ENCODE measurements at places on chromosomes 1 and 21.
A peak's percentile ranks its signal among the peaks of the same experiment; 100 is the strongest.

GRCh38 chr1:220124542-220124941 is 30.6 kb downstream of the IARS2 start:
- peak; percentile 88 for DNase-seq

GRCh38 chr1:89733748-89734147 is 87.1 kb upstream of the LRRC8D start:
- DNase-seq = no peak

DNA sequence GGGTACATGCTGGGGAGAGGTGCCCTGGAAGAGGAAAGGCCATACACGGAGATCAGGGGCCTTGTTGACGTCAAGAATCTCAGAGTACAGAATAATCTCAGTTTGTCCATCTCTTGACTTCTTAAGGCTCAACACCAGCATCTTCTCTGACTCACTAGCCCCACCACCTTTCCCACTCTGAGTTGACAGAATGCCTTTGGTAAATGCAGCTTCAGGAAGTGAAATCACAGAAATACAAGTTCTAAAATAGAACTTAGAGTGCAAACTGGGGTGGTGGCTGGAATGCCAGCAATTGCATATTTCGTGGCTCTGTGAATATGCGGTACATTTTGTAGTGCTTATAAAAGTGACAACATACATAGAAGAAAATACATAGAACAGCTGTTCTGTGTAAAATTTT is 1.6 kb downstream of the COG2 start:
- DNase-seq = peak; percentile 25

GRCh38 chr21:35738347-35738961 is 321.9 kb downstream of the SETD4 start:
- DNase-seq = no peak

DNA sequence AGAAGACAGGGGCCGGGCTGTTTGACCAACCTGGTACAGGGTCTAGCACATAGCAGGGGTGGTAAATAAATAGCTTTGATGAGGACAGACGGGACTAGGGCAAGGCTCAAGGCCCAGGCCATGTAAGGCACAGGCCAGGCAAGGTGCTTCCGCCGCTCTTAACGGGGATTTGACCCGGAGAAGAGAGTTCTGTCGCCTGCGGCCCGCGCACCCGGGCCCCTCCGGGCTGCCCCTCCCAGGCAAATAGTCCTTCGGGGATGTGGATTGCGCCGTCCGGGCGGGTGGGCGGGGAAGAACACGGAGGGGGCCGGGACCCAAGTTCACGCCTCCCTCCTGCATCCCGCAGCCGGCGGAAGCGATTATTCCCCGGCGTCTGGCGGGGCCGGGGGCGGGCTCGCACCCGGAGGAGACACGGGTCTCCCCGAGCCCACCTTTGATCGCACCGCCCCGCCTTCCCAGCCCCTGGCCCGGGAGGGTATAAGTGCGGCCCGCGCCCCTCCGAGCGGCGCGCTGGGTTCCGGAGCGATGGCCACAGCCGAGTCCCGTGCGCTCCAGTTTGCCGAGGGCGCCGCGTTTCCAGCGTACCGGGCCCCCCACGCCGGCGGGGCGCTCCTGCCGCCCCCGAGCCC is at the start of gene MIXL1:
Gene MIXL1, plus strand, starts transcription at position 508 of the 629 bp plus-strand sequence. Its CDS starts 18 bp downstream, at position 526.
- no peak for DNase-seq

DNA sequence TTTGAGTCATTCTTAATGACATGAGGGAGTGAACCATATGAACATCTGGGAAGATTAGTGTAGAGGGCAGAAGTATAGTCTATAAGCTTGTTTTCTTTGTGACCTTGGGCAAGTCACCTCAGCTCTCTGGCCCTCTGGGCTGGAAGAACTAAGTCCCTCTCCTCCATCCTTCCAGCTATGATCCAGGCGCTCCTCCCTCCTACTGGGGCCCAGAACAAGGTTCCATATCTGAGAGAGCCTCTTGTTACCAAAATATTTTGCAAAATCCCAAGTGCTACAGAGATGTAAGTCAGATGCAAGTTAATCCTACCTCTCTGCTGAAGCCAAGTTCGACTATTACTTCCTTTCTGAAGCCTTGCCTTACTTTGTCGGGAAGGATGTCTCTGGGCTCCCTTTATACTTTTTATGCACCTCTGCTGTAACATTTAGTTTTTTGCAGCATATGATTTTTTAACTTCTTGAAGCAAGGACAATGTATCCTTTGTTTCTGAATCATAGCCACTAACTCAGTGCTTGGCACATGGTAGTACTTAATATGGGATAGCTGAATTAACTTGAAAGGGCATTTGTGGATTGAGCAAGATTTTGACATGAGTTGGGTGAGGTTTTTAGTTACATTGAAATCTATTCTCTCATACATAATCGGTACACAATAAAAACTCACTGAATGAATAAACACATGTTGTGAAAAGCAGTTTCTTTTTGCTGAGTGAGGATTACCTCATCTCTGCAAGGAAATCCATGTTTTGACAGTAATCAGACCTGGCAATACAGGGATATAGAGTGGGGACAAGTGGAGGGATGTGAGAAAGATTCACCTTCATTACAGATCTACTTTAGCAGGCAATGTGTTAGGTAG is 54.7 kb upstream of the BEND5 start:
- DNase-seq = no peak

DNA sequence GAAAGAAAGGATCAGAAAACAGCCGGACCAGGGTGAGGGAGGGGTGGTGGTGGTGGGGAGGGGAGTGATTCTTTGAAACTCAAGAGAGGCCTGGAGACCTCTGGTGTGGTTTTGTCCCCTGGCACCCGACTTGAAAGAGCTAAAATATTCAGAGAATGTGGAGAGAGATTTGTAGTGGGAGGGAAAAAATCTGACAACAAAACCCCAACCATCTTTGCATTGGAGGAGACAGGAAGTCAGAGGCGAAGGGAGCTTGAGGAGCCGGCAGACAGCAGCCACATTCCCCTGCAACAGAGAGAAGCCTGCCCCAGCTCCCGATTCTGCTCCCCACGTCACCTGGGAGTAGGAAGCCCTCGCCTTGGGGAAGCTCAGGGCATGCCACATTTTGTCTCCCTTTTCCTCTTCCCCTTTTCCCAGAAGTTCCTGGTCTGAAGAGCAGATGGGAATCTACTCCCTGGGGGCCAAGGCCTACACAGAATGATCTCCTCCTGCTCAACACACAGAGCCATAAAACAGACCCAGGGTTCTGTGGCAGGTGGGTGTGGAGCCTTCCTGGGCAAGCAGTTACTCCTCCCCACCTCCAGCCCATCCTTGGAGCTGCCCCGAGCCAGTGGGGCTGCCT is 84.9 kb downstream of the ITPKB start:
- peak; percentile 57 for DNase-seq

GRCh38 chr1:29136391-29136915 is 12.8 kb upstream of the TMEM200B start:
- peak; percentile 50 for DNase-seq

GRCh38 chr1:97378596-97378995 is 542.2 kb downstream of the DPYD start:
- DNase-seq = no peak

- peak; percentile 72 for DNase-seq
Measured at GRCh38 chr1:8202182-8202905, 115.6 kb upstream of the SLC45A1 start.

DNA sequence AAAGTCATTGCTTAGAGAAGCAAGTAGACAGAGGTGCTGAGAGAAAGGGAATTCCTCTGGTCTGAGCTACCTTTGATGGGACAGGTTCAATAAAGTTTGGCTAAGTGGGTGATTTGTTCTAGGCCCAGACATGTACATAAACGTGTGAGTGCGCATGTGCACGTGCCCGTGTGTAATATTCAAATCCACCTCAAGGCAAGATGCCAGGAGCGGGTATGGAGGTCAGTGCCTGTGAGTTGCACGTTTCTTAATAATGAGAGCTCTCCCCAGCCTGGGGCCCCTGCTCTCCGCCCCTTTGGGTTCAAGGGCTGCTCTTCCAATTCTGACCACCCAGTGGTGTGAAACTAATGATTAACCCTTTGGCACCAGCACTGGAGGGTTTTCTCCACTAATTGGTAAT is 53.8 kb upstream of the LMO4 start:
- no peak for DNase-seq

DNA sequence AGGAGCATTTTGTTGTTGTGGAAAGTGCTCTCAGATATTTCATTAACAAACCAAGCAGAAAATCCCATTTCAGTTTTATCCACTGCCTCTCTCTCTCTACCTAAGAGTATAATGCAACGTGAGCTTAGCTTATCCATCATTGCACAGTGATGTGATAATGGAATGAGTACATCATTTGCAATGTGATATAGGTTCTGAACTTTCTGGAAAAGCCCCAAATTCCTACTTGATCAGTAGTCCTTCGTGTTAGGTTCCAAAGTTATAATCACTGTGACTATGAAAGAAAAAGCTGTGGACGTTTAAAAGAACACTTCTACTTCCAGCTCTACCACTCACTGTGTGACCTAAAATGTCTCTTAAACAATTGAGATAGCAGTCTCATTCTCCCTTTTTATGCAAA is 76.4 kb upstream of the PRMT6 start:
- no peak for DNase-seq

DNA sequence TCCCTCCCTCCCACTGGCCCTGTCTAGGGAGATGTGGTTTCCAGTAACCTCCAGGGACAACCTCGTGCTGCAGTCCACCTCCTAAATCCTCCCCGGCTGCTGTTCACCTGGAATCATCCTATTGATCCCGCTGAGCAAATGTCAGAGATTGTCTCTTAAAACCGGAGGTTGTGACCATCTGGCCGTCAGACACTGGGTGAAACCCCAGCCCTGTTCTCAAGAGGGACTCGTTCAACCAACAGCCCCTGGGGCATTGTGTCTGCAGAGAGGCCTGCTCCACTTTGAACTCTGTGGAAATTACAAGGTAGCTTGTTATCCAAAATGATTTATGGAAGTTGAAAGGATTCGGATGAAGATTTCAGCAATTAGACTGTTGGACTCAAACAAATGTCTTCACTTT is 498.0 kb downstream of the MATN1 start:
- DNase-seq = no peak

DNA sequence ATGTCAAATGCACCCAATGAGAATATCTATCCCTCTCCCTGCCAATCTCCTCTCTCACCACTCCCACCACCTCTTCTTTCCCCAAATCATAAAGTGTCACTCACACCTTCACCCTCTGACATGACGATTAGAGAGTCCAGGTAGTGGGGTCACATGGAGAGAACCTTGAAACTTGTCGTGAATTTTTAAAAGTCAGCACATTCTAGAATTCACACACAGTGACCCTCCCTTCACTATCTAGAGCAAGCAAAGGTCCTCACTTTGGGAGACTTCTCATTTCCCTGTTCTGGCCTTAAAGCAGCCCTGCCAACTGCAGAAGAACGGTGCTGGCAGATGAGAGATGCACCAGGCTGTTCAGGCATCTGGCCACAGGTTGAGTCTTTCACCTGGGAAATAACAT is 61.9 kb downstream of the CD34 start:
- DNase-seq = no peak

GRCh38 chr1:38746941-38747600 is 112.5 kb downstream of the RRAGC start:
- DNase-seq = no peak

- no peak for DNase-seq
Measured at GRCh38 chr21:23402929-23403520, 2204.3 kb downstream of the MRPL39 start.
